AG09319 (cell line): ENCODE measurements at places on chromosomes 6 and 20.

GRCh38 chr6:125082908-125083683 lies 70.5 kb upstream of the TPD52L1 start:
- DNase-seq = no peak

DNA sequence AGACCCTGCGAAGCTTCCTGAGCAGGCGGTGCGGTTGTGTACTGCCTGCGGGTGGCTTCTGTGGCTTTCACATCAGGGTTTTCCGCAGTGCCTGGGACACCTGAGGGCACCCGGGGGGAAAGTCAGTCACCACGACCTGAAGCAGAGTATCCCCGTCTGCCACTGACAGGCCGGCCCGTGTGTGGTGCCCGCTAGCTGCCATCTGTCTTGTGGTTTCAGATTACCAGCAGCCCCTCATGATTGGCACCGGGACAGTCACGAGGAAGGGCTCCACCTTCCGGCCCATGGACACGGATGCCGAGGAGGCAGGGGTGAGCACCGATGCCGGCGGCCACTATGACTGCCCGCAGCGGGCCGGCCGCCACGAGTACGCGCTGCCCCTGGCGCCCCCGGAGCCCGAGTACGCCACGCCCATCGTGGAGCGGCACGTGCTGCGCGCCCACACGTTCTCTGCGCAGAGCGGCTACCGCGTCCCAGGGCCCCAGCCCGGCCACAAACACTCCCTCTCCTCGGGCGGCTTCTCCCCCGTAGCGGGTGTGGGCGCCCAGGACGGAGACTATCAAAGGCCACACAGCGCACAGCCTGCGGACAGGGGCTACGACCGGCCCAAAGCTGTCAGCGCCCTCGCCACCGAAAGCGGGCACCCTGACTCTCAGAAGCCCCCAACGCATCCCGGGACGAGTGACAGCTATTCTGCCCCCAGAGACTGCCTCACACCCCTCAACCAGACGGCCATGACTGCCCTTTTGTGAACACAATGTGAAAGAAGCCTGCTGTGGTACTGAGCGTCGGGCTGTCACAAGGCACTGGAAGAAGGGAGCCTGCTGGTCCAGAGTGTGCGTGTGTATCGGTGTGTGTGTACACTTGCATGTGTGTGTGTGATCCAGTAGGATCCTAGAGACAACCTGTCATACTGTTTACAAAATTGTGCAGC lies 54.4 kb downstream of the GOPC start:
- DNase-seq = no peak

DNA sequence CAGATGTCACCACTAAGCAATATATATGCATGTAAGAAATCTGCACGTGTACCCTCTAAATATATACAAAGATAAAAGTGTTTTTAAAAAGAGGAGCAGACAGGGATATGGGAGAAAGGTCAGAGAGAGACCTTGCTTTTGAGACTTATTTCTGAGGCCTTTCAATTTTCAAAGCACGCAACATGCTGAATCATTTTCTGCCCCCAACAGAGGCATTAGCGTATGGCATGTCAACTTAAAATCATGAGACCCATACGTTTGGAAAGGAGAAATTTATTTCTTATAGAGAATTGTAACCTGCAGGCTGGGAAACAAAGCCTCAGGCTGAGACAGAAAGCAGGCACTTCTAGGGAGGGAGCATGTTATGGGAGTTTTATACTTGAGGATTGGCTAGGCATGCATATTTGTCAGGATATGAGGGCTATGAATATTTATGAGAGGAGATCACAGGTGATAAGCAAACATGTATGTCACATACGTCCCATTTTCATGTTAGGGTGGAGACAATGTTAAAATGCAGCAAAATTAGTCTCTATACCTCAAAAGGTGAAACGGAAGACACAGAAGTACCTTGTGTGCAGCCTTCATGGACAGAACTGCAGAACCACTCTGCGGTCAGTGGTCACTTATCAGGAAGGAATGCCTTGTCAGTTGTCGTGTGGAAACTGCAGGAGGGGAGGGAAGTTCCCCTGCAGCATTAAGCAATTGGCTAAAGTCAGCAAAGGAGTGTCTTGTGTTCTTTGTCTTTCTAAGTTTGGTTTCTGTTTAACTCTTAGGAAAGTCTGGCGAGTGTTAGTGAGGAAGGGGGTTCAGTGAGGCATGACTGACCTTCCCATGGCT lies 6.3 kb upstream of the GABRR2 start:
- no peak for DNase-seq

DNA sequence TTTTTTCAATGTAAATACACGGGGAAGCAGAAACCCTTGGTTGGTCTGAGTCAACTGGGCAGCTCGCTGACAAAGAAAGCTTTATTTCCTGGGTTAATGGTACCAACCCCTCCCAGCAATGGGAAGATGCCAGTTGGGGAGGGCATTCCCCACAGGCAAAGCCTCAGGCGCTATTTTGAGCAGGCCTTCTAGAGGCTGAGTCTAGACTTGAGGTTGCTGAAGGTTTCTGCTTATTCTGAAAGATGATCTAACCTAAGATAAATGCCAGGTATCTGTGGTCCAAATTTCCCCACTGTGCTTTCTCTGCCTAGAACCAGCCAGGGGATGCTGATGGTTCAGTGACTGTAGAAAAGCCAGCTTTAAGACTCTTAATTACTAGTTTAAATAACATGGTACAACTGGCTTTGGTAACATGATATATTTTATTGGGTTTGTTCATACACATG lies 172.5 kb upstream of the JARID2 start:
- DNase-seq = no peak

DNA sequence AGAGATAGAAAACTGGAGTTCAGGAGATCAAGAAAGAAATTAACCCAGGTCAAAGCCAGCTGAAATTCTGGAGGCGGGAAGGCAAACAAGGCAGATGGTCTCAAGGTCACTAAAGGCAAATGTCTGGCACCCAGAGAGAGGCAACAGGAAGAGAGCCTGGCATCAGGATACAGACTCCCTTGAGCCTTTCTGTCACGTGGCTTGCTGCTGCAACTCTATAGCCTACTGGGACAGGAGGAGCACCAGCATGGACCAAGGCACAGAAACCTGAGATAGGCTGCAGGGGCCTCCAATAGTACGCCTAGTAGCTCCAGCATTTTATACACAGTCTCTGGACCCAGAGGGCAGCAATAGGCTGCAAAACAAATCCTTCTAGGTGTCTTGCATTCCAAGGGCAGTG lies 75.1 kb downstream of the SEL1L2 start:
- DNase-seq = no peak

GRCh38 chr6:152146385-152146784 lies 338.9 kb downstream of the ESR1 start:
- DNase-seq = no peak

GRCh38 chr20:34922654-34923381 lies 32.8 kb downstream of the GSS start:
- peak; percentile 52 for DNase-seq

- DNase-seq = no peak
Measured at GRCh38 chr6:163877877-163878639, 463.5 kb downstream of the QKI start.

DNA sequence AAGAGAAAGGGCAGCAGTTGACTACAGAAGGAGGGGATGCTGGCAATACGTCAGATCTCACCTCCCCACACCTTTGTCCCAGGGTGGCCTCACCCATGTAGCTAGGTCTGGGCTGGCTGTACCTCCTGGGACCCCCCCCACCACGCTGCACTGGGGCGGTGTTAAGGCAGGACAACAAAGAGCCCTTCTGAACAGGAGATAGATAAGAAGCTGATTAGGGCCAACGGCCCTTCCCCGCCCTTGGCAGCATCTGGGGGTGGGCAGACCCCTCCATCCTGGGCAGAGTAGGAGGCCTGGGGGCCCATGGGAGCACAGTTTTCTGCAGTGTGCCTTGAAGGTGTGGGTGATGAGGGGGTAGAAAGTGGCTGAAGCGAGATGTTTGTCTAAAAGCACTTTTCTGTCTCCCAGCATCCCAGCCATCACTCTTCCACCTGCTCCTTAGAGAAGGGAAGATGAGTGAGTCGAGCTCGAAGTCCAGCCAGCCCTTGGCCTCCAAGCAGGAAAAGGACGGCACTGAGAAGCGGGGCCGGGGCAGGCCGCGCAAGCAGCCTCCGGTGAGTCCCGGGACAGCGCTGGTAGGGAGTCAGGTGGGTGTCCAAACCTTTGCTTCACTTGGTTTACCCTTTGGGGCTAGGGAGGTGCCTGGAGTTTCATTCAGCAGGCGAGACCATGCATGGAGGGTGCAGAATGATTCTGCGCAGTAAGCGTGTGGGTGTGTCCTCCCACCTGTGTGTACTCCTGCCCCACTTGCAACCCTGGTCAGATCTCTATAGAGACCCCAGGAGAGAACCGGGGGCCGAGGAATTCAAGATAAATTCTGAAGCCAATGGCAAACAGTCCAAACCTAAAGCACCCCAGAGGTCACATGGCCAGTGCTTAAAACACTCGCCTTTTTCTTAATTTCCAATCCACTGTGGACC lies 3.9 kb downstream of the HMGA1 start:
- no peak for DNase-seq

DNA sequence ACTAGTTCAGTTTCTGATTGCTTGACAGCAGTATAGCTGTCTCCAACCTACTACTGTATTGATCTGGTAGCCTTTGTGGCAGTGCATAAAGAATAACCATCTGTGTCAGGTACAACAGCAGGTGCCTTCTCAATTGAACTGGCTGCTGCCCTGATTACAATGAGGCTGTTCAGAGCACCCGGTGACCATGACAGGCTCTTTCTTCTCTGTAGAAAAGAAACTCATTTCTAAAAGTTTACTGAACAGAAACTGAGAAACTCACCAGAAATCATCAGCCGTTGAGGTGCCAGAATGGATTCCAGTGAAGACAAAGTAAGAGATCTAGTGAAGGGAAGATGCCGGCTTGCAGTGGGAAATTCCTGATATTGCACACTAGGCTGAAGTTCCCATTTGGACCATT lies 954.4 kb downstream of the PHF3 start:
- no peak for DNase-seq

DNA sequence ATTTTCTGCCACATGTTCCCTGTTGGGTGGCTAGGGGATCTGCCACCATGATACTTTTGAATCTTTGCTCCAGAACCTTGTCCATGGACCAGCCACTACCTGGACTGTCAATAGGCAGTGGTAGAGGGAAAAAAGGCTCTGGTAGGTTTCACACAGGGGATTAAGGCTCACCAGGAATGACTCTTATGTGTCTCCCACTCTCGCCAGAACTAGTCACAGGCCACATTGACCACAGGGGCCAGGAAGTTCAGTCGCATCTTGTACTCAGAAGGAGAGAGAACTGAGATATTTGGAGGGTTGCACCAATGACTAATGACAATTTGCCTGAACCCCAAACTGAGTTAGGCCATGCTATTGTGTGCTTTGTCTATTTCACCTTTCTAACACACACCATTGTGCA lies 23.6 kb upstream of the APCDD1L start:
- DNase-seq = no peak

DNA sequence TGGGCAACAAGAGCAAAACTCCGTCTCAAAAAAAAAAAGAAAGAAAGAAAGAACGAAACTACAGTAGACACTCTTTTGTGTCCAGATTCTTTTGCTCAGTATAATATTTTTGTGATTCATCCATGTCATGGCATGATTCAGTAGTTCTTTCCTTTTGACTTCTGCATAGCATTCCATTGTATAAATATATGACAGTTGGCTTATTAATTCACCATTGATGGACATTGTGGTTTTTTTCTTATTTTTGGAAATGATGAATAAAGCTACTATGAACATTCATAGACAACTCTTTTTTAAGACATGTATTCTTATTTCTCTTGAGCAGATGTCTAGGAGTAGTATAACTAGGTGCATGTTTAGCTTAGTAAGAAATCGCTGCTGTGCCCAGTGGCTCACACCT lies 10.3 kb upstream of the IER3 start:
- DNase-seq = no peak

- peak; percentile 38 for DNase-seq
Measured at GRCh38 chr6:53492860-53493634, 51.9 kb downstream of the GCLC start.

GRCh38 chr20:51153867-51154707 lies 131.2 kb upstream of the KCNG1 start:
- no peak for DNase-seq

GRCh38 chr6:11878735-11879134 lies 100.1 kb upstream of the ADTRP start:
- no peak for DNase-seq

GRCh38 chr6:2812695-2813094 lies 29.0 kb downstream of the SERPINB1 start:
- DNase-seq = no peak

DNA sequence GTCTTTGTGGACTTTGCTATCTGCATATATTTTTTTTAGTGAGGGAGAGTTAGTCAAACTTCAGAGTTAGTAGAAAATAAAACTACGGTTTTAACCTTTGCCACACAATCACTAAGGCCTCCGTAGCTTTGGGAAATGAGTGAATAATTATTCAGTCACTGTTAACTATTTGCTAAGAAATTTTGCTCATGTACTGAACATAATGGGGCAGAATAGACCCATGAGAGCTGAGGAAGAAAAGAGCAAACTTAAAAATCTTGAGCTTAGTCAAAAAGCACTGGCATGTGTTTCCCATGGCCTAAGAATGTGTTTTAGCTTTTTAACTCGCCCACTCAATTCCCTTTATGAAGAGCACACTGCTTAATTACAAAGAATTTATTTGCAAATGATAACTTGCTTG lies 60.4 kb upstream of the SUPT3H start:
- DNase-seq = no peak

DNA sequence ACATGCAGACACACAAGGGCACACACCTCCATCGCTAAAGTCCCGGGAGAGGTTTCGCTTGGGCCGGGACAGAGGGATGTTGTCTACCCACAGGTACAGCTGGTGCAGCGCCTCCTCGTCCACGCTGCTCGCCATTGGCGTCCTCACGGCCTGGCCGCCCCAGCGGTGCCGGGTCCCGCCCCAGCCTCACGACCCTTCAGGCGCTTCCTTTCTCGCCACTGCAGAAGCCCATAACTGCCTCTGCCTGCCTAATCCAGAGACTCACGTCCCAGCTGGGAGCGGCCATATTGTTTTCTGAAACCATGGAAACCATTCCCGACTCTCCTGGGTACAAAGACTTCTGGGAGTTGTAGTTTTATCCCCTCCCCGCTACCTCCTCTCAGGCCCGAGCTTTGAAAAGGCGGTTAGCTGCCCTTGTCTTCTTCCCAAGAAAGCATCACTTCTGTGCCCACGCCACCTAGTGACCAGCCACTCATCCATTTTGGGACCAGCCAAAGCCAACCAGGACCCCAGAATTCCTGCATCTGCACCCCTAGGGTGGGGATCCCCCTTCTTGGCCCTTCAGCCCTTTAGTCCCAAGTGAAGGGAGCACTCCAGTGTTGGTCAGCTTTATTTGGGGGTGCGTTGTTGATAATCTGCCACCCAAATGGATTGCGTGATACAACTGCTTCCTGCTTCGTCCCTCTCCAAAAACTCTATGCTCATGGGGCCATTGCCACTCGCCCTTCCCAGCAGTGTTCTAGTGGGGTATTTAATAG lies at the start of gene SPEF1:
Gene SPEF1, minus strand, starts transcription at position 296 of the 758 bp plus-strand sequence. Its CDS starts 161 bp downstream, at position 135.
- DNase-seq = peak; percentile 79

DNA sequence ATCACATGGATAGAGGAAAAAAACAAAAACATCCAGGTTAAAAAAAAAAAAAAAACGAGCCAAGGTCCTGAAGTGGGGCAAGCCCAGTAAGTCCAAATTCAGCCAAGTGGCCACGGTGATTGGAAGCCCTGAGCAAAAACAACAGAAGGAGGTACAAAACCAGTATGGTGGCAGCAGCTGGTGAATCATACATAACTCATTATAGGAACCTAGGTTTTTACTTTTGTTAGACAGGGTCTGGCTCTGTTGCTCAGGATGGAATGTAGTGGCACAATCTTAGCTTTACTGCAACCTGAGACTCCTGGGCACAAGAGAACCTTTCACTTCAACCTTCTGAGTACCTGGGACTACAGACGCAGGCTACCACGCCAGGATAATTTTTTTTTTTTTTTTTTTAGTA lies 22.7 kb upstream of the MYB start:
- no peak for DNase-seq

- no peak for DNase-seq
Measured at GRCh38 chr6:100627911-100628758, 163.4 kb upstream of the SIM1 start.
